Left lobe of liver (tissue), 2 donors: ENCODE measurements at places on chromosomes 5 and 9.

GRCh38 chr9:23321049-23321448 is 505.0 kb downstream of the ELAVL2 start:
- peak; percentile 55 for DNase-seq

- DNase-seq, result no peak
Measured at GRCh38 chr5:60505373-60506171, 194.4 kb downstream of the DEPDC1B start.

GRCh38 chr5:40266952-40267351 is 412.8 kb upstream of the PTGER4 start:
- DNase-seq, result no peak

DNA sequence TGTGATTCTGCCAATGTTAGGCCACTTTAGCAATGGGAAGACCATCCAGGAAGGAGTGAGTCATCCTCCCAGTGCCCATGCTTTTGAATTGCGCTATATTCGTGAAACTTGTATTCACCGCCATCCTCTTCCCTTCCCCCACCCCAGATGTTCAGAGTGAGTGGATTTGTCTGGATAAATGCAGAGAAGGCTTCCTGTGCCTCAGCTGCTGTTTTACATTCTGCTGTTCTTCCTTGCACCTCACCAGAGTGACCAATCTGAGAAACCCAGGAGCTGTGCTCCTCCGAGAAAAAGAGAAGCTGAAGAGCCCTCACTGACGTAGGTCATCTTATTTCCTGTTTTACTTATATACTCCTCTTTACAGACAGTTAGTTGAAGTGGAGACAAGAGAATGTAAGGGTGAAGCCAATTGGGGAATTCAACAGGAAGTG is 24.6 kb upstream of the SVEP1 start:
- no peak for DNase-seq

DNA sequence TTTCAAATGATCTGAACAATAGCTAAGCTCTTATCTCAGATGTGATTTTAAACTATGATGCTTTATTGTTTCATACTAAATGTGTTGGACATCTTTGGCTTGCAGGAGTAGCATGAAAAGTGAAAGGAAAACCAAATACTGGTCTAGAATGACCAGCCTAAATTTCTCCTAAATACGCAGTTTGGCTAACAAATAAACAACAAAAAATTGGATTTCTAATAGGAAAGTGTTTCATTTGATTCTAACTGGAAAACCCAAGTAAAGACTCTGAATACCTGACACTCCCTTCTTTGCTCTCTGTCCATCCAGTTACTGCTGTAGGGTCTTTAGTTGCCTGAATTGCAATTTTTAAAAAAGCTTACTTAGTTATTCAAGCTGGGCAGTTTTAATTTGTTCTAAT is 111.7 kb upstream of the ACOT12 start:
- DNase-seq, result no peak

- no peak for DNase-seq
Measured at GRCh38 chr5:74629326-74629725, 11.2 kb downstream of the ENC1 start.

- no peak for DNase-seq
Measured at GRCh38 chr9:23447166-23447565, 378.9 kb downstream of the ELAVL2 start.

DNA sequence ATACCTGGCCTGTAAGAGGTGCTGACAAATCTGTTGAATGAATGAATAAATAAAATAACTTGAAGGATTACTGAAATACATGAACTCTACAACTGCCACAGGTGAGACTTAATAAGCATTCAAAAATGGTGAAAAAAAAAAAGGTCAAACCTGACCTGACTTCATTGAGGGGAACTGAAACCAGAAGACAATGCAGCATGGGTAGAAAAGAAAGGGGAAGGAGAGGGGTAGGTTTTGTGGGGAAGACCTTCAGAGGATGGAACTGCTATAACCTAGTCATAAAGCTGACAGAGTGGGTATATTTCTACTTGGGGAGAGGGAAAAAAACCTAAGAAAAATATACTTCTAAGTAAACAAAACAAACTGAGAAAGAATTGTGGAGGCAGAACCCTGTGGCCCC is 56.6 kb downstream of the RASEF start:
- no peak for DNase-seq

DNA sequence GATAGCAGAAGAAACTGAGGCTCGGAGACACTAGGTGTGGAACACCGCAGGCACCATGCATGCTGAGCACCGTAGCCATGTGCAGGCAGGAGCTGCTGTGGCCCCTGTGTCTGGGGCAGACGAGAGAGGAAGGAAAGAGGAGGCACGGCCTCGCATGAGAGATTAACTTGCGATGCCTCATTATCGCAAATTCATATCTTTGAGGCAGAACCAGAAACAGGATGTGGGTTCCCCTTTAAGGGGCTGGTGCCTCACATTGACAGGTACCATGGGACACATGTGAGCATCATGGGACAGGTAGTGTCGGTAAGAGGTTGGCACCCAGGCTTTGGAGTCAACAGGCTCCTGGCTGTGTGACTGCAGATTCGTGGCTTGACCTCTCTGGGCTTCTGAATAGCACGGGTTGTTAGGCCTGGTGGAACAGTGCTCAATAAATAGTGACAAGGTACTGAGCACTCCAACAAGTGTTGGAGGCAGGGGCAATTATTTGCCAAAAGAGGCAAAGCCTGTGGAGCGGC is 40.8 kb downstream of the NAIF1 start:
- no peak for DNase-seq

DNA sequence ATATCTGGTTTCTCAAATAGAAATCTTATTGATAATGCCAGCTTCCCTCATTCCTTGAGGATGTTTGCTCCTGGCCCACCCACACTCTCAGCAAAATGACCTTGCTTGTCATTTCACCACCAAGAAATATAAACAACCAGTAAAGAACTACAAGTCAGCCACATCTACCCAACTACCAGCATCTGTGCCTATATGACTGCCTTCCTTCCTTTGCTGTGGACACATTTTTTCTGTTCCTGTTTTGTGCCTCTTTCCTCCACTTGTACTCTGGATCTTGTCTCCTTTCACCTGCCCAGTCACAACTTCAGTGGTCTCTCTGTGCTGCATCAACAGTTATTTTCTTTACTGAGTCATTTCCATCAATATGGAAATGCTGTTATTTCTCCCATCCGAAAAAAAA is 20.3 kb downstream of the KIF2A start:
- no peak for DNase-seq

- DNase-seq, result no peak
Measured at GRCh38 chr5:13303445-13303844, 641.0 kb downstream of the DNAH5 start.
